ENCODE measurements at places on chromosomes 3 and 15.

GRCh38 chr3:157390713-157391515, 45.7 kb upstream of the PTX3 start:
- no peak for DNase-seq

- no peak for DNase-seq
These were observed 908.4 kb downstream of the EPHA3 start for GRCh38 chr3:90015688-90016356.

- DNase-seq = no peak
These were observed 1120.0 kb downstream of the IGSF11 start for GRCh38 chr3:117914540-117915100.

DNA sequence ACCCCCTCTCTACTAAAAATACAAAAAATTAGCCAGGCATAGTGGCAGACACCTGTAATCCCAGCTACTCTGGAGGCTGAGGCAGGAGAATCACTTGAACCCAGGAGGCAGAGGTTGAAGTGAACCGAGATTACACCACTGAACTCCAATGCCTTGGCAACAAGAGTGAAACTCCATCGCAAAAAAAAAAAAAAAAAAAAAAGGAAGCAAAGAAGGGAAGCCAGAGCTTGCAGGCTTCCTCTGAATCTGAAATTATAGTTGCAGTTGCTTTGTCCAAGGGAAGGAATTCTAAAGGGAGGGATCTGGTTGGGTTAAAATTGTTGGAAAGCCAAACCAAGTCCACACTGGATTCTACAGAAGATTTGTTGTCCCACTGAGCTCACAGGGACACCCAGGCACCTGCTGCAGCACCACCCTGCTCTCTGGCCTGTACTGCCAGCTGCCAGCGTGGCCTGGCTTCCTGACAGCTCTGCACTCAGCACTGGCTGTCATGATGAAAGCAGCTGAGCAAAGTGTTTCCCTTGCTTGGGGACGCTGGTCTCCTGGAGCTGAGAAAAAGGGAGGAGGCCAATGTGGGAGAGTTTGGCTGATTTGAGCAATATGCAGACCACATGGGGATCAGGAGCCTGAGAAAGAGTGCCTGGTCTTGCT, 88.8 kb upstream of the HES1 start:
- no peak for DNase-seq

DNA sequence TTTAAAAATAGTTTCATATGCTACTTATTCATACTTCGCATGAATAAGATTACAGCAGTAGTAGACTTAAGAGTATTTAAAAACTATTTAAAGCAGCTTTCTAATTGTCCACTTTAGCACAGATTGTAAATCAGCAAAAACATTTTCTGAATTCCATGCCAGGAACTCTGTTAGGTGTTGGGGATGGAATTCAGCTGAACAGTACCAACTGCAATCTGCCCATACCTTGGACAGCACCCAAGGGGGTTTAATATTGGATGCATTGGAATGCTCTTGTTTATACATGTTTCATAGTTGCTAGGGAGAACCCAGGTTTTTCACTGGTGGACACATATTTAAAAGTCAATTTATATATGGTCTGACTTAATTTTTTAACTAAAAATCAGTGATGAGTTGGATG, 74.8 kb downstream of the PPM1L start:
- no peak for DNase-seq

- no peak for DNase-seq
These were observed 3.5 kb downstream of the TBL1XR1 start for GRCh38 chr3:177193688-177194268.

DNA sequence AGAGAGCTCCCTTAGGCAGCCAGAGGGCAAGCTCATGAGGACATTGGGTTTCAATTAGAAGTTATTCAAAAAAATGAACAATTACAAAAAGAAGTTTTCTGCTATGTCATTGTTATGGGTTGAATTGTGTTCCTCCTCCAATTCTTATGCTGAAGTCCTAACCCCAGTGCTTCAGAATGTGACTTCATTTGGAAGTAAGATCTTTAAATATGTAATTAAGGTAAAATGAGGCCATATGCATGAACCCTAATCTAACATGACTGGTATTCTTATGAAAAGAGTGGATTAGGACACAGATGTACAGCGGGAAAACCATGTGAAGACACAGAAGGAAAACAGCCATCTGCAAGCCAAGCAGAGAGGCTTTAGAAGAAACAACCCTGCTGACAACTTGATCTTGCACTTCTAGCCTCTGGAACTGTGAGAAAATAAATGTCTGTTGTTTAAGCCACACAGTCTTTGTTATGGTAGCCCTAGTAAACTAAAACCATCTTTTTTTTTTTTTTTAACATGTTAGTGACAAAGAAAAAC, 929.6 kb downstream of the EPHA3 start:
- DNase-seq = no peak

- no peak for DNase-seq
These were observed 888.2 kb downstream of the CADM2 start for GRCh38 chr3:85846940-85847339.

- DNase-seq = no peak
These were observed 8.8 kb downstream of the PRICKLE2 start for GRCh38 chr3:64216274-64217147.

All from germinal center (tissue), 1 donor.